ENCODE measurements at places on chromosomes 4 and X. TPM values are rescaled to one million over a fixed set of nuclear protein-coding genes. Genes with fewer than 3 reads are reported as not detected.
A peak's percentile ranks its signal among the peaks of the same experiment; 100 is the strongest.

GRCh38 chr4:81227138-81227537, 12.1 kb upstream of the PRKG2 start:
- DNase-seq, result no peak

- DNase-seq, result no peak
Measured at GRCh38 chrX:118047446-118048186, 69.0 kb downstream of the KLHL13 start.

GRCh38 chr4:126611900-126612299, 1020.9 kb upstream of the INTU start:
- peak; percentile 38 for DNase-seq

DNA sequence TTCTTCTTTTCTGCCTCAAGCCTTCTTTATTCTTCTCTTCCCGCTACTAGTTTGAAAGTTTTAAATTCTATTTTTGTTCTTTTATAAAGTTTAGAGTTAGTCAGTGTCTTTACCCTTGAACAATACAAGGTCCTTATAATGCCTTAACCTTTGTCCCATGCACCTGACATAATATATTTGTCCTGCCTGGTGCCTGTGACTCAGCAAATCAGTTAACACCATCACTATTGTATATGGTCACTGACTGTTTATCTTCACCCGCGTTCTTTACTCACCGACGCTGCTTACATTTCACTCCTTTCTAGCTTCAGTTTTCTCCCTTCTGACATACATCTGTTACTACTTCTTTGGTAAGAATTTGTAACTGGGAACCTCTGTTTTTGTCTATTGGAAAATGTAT, 5.7 kb downstream of the SMIM20 start:
- peak; percentile 53 for DNase-seq

GRCh38 chr4:126959056-126959745, 673.6 kb upstream of the INTU start:
- DNase-seq, result no peak

DNA sequence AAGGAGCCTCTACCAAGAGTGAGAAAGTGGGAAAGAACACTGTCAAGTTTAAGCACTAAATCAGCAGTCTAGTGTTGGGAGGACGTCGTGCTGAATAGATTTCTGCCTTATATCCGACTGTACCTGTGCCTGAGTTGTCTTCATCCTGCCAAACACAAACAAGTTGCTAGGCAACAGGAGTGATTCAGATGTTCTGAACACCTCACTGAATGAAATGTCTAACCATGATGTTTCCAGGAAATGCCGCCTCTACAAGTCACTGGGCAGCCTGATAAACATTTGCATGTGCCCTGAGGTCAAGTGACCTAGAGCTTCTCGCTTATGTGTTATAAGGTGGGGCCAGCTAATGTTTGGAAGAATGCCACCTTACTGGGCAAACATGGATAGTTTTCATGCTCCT, 37.9 kb downstream of the SGMS2 start:
- DNase-seq, result peak; percentile 63

DNA sequence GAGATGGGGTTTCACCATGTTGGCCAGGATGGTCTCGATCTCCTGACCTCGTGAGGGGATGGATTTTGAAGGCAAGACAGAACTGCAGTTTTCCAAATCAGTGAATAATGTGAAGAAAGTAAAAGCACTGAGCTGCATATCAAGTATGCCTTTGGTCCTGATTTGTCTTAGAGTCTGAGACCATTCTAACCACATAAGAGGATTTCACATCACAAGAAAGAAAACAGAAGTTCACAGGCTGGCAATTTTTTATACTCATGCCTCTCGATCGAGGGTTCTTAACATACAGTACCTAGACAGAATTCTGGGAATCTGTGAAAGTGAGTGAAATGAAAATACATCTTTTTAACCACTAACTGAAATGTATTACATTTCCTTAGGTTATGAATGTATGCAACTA, 23.3 kb downstream of the CHIC2 start:
- DNase-seq, result no peak

DNA sequence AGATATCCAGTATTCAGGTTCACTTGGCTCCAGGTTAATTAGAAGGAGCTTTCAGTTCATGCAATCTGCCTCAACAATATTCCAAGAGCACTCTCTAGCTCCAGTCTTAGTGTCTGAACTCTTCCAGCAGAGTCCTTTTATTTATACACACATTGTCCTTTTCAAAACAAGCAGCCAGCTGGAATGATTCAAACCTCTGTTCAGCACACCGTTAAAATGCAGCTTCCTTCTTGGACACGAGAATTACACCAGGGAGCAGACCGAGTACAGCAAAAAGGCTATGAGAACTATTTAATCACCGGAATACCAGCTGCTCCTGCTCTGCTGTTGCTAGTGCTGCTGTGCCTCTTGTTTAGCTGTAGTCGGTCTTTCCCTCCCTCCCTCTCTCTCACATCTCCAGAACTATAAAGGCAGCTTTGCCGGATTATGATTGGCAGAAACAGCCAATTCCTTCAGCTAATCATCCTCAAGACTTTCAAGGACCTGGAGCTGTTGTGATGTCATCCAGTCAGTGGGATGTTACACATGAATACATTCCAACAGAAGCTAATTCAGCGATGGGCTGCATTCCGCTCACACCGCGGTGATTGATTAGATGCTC, at the start of gene NDST4:
Gene NDST4, minus strand, starts transcription at position 115 of the 601 bp plus-strand sequence. CDS start 36,584 bp downstream, outside the sequence.
- no peak for DNase-seq

DNA sequence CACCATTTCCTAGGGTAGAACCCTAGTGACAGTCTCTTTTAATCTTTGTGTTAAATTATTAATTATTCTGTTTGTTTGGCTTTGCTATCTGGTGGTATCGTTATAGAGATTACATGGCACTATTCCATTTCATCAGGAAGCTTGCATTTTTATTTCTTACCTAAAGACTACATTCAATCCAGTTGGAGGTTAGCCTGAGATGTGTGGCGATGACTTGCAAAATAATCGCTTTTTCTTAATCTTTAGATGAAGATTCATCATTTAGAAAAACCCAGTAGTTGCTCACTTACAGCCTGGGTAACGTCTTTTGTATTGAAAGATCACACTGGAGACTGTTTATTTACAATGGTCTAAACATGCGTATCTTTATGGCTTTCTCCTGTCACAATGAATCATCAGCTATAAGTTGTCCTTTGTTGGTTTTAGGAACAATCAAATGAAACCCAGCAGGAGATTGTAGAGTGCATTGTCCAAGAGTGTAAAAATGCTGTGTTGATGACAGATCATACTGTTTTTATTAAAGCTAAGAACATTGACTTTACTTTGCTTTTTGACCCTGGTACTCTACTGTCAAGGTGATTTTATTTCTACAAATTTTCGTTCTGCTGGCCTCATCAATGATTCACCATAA, 281.7 kb upstream of the PITX2 start:
- peak; percentile 8 for DNase-seq

DNA sequence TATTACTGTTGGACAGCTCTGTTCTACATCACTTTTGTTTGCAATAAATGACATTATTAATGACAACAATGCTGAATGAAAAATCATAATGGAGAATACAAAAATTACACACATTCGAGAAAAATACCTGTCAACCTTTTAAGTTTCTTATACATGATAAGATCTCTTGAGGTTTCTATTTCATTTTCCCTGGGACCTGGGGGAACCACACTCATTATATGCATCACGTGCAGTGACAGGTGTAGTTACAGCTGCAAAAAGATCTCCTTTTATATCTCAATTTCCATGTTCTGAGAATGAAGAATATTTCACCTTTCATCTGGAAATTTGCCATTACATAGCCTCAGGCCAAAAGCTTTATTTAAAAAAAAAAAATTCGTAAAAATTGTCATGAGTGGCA, 1347.0 kb upstream of the AGA start:
- no peak for DNase-seq

DNA sequence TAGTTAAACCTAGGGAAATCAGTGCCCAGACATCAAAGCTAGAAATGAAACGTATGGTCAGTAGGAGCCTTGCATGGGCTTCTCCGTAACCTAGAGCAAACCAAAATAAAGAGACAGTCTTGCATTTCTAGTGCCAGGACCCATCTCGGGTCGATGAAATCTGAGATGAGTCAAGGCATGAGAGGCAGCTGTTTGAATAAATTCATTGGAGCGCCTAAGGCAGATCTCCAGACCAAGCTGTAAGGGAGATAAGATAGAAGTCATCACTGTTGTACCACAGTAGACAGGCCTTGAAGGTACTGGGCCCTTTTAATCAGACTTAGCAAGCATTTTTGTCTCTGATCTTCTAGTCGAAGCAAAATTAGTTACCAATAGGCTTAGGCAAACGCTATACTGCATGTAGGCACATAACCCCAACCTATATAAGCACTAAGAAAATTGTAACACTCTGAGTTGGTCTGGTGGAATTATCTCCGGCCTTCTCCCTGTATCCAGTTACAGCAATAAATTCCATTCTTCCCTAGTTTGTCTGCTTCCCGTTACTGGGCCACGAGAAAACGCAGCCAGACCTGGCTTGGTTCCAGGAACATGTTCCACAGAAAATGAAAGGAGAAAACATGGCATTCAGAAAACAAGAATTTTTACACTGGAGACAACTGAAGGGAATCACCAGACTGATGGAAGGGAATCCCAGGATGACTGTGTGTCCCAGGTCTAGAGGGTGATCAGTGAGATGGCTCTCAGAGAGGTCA, 21.1 kb upstream of the PAPSS1 start:
- DNase-seq, result peak; percentile 60

DNA sequence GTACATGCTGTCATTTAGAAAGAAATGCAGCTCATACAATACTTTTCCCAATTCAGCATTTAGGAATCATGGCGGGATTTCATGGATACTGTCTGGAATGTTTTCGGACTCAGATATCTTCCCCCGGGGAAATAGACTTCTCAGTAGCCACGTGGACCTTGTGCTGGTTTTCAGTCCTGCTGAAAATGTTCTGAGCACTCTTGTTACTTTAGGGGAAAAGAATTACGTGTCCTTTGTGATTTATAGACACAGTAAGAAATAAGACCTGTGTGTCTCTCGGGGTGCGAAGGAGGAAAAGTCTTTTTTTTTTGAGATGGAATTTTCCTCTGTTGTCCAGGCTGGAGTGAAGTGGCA, 3.8 kb downstream of the CD99 start:
- no peak for DNase-seq

- DNase-seq, result no peak
Measured at GRCh38 chrX:154050113-154050495, 30.4 kb upstream of the IRAK1 start.

The STATH gene
- not detected for total RNA-seq

The CITED1 gene
- total RNA-seq, result 0.18 TPM

The ZNF711 gene
- 2.3 TPM for total RNA-seq

The CLNK gene
- not detected for total RNA-seq

The SMIM10L2A gene
- total RNA-seq, result under 0.01 TPM

The KIAA0232 gene
- total RNA-seq, result 23.1 TPM

The ETDB gene
- total RNA-seq, result not detected

The IQSEC2 gene
- total RNA-seq, result 3.9 TPM

The RS1 gene
- not detected for total RNA-seq

The CYSLTR1 gene
- not detected for total RNA-seq

Measured in IMR-90 (cell line).